ENCODE measurements at places on chromosomes 7 and 10.

DNA sequence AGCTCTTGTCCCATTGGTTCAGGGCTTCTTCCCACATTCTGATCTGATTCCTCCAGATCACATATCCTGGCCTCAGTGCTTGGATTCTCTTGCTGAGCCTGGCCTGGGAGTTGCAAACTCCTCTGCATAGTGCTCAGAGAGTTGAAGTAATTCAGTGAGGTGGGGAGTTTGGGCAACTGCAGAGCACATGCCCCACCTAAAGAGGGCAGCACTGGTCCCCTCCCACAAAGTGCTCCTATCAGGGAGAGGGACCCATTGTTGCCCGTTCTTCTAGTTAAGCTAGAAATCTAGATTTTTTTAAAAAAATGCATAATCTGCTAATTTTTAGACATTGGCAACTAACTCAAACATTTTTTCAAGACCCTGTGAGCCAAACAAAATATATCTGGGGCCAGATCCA, 45.1 kb downstream of the CHN2 start:
- peak; percentile 35 for DNase-seq
- peaks cover 10% of the 10 kb centered on the region for H3K27me3 ChIP-seq
- no peak overlapping the region for H3K4me3 ChIP-seq
- H3K36me3 ChIP-seq = no peaks in the 10 kb centered on the region
- no peak overlapping the region for H3K27ac ChIP-seq

DNA sequence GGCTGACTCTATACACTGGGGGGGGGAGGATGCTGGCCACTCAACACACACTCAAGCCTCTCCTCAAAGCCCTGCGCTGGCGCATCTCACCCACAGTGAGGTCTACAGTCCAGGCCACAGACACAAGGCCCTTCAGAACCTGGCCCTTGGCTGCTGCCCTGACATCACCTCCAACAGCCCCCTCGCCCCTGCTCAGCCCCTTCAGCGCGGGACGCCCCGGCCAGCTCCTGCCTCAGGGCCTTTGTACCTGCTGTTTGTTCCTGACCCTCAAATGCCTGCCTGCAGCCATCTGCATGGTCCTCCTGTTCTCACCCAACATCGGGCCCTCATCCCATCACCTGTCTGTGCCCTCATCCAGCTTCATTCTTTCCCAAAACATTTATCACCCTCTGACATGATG, 572.6 kb downstream of the DNAJB6 start:
- no peaks in the 10 kb centered on the region for H3K4me1 ChIP-seq
- DNase-seq = no peak
- H3K27ac ChIP-seq = no peak overlapping the region
- H3K36me3 ChIP-seq = no peaks in the 10 kb centered on the region
- no peak overlapping the region for H3K4me3 ChIP-seq

GRCh38 chr7:25907214-25907613, 244.8 kb upstream of the NFE2L3 start:
- no peaks in the 10 kb centered on the region for H3K4me1 ChIP-seq
- peaks cover 3% of the 10 kb centered on the region for H3K27me3 ChIP-seq
- H3K4me3 ChIP-seq = no peak overlapping the region
- no peaks in the 10 kb centered on the region for H3K36me3 ChIP-seq
- no peak for DNase-seq

- peaks cover 12% of the 10 kb centered on the region for H3K27me3 ChIP-seq
- no peak overlapping the region for H3K27ac ChIP-seq
- H3K4me3 ChIP-seq = no peak overlapping the region
- H3K4me1 ChIP-seq = peaks cover 9% of the 10 kb centered on the region
- peak; percentile 42 for DNase-seq
Measured at GRCh38 chr7:1758028-1758858, 88.2 kb downstream of the ELFN1 start.

DNA sequence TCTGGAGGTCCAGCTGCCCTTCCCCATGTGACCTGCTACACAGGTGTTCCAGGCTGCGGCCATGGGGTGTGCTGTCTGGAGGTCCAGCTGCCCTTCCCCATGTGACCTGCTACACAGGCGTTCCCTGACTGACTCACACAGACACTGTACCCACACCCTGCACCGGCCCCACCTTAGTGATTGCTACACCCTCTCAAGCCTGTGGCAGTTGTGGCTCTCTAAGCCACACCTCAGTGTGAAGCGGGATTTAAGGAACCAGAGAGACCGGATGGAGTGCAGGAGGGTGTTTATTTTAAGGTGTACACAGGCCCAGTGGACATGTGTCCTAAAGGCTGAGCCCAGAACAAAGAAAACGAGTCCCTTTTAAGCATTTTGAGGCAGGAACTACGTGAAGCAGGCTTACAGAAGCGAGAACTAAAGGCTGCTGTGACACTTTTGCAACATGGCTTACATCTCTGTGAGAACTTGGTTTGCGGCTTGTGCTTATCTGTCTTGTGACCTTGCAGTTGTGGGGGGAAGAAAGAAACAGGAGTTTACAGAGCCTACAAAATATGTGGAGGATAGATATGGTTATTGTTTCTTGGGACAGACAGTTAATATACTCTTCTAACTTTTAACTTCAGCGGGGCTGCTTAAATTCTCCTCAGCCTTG, 326.4 kb downstream of the PAXIP1 start:
- no peaks in the 10 kb centered on the region for H3K4me1 ChIP-seq
- H3K27ac ChIP-seq = no peak overlapping the region
- H3K36me3 ChIP-seq = no peaks in the 10 kb centered on the region
- H3K27me3 ChIP-seq = no peaks in the 10 kb centered on the region

- peaks cover 18% of the 10 kb centered on the region for H3K4me1 ChIP-seq
- no peak overlapping the region for H3K27ac ChIP-seq
- peaks cover 73% of the 10 kb centered on the region for H3K27me3 ChIP-seq
- no peak overlapping the region for H3K4me3 ChIP-seq
- no peak for DNase-seq
- peaks cover 6% of the 10 kb centered on the region for H3K36me3 ChIP-seq
Measured at GRCh38 chr7:28955356-28955717, 2.8 kb downstream of the TRIL start.

DNA sequence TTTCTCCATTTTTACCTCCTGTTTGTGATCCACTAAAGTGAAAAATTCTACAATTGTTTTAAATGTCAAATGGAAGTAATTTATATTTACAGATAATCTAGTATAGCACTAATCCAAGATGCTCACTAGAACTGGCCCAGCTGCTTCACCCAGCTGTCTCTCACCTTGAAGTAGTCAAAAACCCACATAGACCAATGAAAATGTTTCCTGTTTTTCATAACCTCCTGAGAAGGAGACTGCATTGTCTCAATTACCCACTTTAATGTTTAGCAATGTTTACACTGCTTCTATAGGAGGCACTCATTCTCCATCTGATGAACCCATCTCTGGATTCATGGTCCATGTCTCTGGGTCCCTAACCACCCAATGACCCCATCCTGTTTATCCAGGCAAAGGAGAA, 56.1 kb upstream of the ADO start:
- H3K27me3 ChIP-seq = peaks cover 3% of the 10 kb centered on the region
- no peak overlapping the region for H3K27ac ChIP-seq
- no peak overlapping the region for H3K4me3 ChIP-seq
- no peaks in the 10 kb centered on the region for H3K36me3 ChIP-seq

- no peak overlapping the region for H3K4me3 ChIP-seq
- H3K36me3 ChIP-seq = peaks cover 38% of the 10 kb centered on the region
- no peaks in the 10 kb centered on the region for H3K4me1 ChIP-seq
- no peak for DNase-seq
- H3K27me3 ChIP-seq = no peaks in the 10 kb centered on the region
Measured at GRCh38 chr7:40092182-40092581, 42.2 kb downstream of the MPLKIP start.

GRCh38 chr7:116273918-116274301, 63.6 kb downstream of the TES start:
- no peaks in the 10 kb centered on the region for H3K36me3 ChIP-seq
- no peak for DNase-seq
- no peak overlapping the region for H3K4me3 ChIP-seq
- H3K27me3 ChIP-seq = peaks cover 39% of the 10 kb centered on the region
- no peaks in the 10 kb centered on the region for H3K4me1 ChIP-seq
- H3K27ac ChIP-seq = no peak overlapping the region

DNA sequence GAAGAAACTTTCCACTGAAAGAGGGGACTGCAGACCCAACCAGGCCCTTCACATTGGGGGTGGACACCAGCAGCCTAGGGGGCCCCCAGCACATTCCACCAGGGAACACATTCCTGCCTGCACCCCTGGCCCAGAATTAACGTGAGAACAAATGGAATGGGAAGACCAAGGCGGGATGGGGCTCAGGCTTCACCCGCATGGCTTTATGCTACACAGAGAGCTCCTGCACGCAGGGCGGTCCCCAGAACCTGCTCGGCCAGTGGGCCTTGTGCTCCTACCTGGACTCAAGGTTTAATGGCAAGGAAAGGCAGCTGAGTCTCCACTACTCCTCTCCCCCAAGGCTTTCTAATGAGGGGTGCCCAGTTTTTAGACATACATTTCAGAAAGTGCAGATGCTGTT, 146.3 kb upstream of the GPR26 start:
- no peak overlapping the region for H3K27ac ChIP-seq
- H3K36me3 ChIP-seq = no peaks in the 10 kb centered on the region
- DNase-seq = no peak
- H3K27me3 ChIP-seq = no peaks in the 10 kb centered on the region

- no peak overlapping the region for H3K27ac ChIP-seq
- no peaks in the 10 kb centered on the region for H3K36me3 ChIP-seq
Measured at GRCh38 chr7:139521439-139521838, 2.0 kb upstream of the CLEC2L start.

- no peaks in the 10 kb centered on the region for H3K27me3 ChIP-seq
- no peak overlapping the region for H3K27ac ChIP-seq
- H3K4me3 ChIP-seq = no peak overlapping the region
- no peaks in the 10 kb centered on the region for H3K4me1 ChIP-seq
- H3K36me3 ChIP-seq = no peaks in the 10 kb centered on the region
Measured at GRCh38 chr7:113548561-113548960, 370.2 kb downstream of the PPP1R3A start.

- H3K36me3 ChIP-seq = no peaks in the 10 kb centered on the region
- H3K27ac ChIP-seq = no peak overlapping the region
- no peaks in the 10 kb centered on the region for H3K27me3 ChIP-seq
- H3K4me3 ChIP-seq = no peak overlapping the region
Measured at GRCh38 chr10:17607060-17607459, 10.1 kb downstream of the HACD1 start.

All from activated CD8-positive, alpha-beta T cell treated with anti-CD3 and anti-CD28 coated beads, Interleukin-2, amount 10 ng/mL, durations not matched to agents 7 days and 5 days (primary cell).